ENCODE measurements at places on chromosomes 4 and X.

DNA sequence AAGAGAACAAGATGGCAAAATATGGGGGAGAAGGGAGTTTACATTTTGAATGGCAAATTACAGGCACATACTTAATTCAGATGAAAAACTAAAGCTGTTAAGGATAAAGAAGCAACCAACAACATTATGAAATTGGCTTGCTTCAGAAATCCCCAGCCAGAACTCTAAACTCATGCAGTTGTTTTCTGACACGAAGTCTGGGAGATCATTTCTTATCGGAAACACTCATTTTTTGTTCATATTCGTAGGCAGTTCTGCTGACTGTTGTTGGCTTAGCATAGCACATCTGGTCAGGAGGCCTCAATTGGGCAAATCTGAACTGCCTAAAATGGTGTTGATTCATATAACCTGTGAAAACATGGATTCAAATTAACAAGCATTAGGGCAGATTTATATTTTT, 33.0 kb upstream of the ARHGAP6 start:
- DNase-seq = no peak

- DNase-seq = no peak
Observed at GRCh38 chr4:83890231-83890630, 354.3 kb downstream of the GPAT3 start.

DNA sequence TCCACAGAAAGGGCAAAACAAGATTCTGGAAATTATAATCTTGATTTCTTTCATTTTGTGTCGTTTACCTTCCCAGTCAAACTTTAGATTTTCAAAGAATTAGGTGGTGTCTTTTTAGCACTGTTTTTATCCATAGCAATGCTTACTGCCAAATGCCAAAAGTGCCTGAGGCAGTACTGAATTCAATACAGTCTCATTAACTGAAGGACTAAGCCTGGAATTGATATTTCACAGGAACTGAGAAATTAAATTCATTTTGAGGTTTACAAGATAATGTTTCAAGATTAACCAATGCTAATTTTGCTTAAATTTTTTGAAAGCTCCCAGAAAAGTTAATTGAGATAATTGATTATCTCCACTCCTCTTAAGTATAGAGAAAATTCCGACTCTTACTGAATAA, 68.8 kb upstream of the ARHGAP24 start:
- no peak for DNase-seq

DNA sequence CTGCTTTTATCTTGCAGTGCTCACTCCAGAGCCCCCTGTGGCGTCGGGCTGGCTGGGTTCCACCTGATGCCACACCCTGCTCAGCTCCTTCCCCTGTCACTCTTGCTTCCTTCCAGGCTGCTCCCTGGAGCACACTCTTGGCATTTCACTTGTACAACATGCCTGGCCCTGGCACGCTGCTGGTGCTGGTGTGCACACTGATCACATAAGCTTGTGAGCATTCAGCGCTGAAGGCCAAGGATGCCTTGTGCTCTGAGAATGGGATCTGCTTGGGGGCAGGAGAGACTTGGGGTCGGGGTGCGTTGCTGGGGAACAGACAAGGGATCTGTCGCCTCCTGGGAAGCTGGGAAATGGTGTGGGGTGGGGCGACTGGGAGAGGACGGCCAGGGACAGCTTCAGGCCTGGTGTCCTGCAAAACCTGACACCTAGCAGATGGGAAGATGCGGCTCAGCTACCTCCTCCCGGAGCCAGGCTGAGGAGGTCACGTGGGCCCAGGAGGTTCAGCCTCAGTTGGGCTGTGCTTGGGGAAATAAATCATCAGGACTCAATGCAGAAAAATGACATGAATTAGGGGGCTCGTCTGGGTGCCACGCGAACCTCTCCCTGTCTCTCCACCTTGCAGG, 108.5 kb downstream of the PHKA2 start:
- no peak for DNase-seq

GRCh38 chrX:155767051-155767875, 113.9 kb upstream of the VAMP7 start:
- peak; percentile 72 for DNase-seq

DNA sequence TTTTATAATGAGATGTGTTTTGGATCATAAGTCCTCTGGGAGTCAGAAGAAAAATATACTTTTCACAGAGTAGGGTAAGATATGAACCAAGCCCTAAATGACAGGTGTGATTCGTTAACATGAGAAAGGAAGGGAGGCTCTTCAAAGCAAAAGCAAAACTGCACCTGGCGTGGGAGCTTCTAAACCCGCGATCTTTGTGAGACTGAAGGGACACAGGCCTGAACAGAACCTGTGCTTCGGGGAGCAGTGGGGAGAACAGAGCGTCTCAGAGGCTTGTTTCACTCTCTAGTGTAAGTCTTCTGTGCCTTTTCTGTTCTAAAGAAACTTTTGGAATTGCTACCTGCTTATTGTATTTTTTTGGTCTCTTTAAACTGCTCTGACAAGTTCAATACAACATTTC, 30.2 kb upstream of the CYP4V2 start:
- DNase-seq = peak; percentile 86

GRCh38 chr4:68145261-68145660, 15.6 kb upstream of the TMPRSS11F start:
- no peak for DNase-seq

DNA sequence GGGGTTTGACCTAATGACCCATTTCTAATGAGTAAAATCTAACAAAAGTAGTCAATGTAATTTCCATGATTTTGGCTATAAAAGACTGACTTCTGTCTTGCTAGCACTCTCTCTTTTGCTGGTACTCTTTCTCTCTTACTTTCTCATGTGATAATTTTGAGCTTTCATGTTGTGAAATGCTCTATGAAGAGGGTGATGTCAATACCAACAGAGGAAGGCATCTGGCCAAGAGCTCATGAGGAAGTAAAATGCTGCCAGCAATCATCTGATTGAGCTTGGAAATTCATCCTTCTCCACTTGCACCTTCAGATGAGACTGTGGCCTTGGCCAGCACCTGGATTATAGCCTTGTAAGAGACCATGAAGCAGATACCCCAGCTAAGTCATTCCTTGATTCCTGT, 347.7 kb downstream of the HS3ST1 start:
- DNase-seq = peak; percentile 50

DNA sequence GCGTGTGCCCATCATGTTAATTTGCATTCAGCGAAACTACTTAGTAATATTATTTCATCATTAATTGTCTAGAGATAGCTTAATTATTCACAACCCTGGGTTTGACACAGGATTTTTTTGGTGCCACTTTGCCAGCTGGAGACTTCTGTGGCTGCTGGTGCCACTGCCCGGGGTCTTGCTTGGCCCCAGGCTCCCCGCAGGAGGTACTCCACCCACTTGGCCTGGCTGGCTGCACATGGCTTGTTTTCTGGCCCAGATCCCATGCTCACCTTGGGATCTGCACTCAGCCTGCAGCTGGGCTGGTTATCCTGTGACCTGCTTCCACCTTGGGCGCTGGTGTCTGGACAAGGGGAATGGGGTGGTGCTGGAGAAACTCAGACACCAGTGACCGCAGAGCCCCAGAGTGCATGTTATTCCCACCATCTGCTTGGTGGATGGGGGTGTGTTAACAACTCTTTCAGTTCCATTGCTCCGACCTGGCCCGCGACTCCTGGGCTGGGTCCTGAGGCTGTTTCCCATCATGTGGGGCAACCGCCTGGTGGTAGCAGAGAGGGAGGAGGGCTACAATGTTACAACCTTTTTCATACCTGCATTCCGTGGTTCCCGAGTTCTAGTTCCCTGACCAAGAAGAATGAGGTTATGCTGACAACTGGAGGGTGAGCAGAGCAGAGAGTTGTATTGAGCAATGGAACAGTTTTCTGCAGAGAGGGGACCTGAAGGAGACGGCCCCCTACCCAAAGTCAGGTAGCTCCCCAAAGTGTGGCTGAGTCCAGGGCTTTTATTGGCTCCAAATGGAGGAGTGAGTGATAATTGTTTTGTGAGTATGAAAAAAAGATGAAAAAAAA, 1950.0 kb upstream of the IGFBP7 start:
- DNase-seq = no peak

- DNase-seq = no peak
Observed at GRCh38 chrX:68631336-68631735, 16.1 kb upstream of the STARD8 start.

DNA sequence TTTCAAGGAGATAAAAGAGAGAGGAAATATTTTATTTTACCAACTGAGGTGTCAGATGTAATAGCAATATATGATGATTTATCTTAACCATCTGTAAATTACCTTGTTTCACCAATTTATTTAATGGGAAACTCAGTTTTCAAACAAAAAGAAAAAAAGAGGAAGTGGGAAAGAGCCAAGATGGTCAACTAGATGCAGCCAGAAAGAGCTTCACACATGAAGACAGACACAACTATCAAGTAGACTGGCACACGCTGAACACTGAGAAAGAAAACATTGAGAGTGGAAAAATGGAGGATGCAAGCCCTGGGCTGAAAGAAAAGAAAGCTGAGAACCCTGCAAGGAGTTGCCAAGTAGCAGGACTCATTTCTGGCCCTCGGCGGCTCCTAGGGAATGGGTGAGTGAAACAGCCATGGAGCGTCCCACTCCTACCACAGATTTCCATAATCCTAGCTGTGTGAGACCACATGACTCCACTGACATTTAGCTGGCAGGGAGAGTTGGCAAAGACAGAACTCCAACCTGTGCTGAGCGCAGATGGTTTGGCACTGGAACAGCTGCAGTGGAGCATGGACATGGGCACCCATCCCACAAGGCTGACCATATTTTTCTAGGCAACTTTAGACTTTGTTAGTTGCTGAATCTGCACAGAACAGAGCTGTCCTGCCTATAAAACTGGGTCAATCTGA, 409.3 kb downstream of the FAM47B start:
- no peak for DNase-seq

- DNase-seq = no peak
Observed at GRCh38 chr4:4914965-4915845, 55.7 kb downstream of the MSX1 start.

DNA sequence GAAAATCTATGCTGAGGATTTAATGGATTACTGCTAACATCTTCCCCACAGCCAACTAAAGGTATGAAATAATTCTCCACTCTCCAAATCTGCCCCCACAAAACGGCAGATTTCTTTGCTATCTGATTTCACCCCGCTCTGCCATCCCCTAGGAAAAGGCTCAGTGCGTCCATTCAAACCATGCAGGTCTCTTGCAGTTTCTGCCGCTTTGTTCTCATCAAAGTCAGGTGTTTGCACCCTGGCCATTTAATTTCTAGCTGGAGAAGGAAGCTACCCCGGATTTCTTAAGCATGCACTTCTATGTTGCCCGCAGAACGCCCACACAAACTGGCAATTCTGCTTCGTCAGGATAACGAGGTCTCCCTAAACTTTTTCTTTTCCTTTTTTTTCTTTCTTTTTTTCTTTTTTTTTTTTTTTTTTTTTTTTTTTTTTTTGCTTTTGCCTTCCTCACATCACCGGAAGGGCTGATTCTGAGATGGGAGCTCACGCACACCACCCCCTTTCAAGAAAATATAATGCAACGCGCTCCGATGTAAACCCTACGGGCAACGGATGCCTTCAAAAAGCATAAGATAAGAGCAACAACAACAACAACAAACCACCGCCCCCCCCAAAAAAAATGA, 3.3 kb downstream of the NLGN4X start:
- DNase-seq = no peak

DNA sequence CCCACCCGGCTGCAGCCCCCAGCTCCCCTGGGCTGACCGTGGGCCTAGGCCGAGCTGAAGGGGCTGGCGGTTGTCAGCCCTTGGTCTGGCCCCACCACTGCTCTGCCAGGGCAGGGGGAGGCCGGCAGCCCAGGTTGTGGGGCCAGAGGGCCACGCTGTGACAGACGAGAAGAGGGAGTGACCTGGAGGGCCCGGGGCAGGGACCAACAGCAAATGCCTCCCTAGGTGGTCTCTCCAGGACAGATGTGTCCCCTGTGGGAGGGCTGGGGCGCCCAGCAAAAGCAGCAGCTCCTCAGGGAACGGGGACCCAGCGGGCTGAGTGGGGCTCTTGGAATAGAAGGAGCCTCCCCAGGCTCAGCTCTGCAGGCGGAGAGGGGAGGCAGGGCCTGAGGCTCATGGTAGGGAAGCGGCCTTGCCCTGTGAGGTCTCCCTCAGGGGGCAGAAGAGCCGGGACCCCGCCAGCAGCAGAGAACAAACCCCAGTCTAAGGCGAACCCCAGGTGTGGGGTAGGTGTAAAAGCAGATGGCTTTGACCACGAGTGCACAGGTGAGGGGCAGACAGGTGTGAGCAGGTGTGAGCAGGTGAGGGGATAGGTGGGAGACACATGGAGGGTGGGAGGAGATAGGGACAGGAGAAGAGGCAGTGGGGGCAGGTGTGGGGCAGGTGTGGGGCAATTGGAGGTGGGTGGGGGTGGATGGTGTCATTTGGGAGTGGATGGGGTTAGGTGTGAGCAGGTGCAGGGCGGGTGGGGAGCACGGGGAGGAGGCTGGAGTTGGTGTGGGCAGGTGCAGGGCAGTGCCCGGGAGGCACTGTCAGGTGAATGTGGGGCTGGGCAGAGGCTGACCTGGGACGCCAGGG, 34.1 kb upstream of the SPON2 start:
- peak; percentile 67 for DNase-seq

- DNase-seq = no peak
Observed at GRCh38 chr4:7180938-7181337, 11.4 kb upstream of the SORCS2 start.

DNA sequence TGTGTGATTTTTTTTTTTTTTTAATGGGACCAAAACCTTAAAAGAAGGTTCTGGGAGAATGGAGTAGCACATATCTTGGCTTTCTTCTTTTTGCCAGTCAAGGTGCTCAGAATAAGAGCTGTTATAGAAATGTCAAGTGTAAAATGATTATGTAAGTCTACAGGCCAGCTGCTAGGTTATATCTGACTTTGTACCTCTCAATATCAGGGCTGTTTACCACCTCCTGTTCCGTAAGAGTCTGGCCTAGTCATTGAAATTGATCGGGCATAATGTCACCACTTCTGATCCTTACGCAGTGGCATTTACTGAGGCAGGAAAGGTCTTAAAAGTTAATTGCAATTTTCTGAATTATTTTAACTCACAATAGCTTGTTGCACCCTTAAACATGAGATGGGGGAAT, 41.1 kb downstream of the LIMCH1 start:
- no peak for DNase-seq

DNA sequence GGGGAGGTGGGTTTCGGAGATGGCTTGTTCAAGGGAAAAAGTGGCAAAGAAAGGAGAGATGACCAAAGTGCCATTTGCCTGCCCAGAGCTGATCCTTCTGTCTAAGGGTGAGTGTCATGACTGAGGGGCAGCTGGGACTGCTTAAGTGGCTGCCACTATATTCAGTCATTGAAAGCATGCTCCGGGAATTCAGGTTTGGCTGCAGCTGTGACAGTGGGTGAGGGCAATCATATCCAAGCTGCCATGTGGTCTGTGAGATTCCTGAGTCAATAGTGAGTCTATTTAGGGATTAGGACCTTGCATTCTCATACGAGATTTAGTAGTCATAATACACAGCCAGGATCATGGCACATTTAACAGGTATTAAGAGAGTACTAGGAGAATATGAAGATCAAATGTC, 138.8 kb upstream of the BANK1 start:
- DNase-seq = peak; percentile 62

DNA sequence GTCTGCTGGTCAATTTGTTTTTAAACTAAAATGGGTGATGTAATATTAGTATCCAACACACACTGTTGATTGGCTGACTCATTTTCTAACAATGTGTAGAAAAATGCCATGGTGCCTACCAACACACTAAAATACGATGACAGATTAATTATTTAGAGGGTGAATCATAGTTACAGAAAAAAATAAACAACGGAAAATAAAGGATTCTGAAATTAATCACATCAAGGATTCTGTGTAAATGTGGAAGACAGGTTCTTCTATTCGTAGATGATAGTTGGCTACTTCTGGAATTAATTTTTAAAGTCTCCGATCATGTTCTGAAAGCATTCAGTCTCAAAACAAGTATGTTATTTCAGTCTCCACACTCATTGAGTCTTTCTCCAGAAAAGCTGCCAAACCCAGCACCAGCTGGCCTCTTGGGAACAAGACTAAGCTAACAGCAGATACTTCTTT, 8.2 kb upstream of the IQCM start:
- peak; percentile 1 for DNase-seq
